Kasumi-1 (cell line): ENCODE measurements at places on chromosomes 13 and 19.

DNA sequence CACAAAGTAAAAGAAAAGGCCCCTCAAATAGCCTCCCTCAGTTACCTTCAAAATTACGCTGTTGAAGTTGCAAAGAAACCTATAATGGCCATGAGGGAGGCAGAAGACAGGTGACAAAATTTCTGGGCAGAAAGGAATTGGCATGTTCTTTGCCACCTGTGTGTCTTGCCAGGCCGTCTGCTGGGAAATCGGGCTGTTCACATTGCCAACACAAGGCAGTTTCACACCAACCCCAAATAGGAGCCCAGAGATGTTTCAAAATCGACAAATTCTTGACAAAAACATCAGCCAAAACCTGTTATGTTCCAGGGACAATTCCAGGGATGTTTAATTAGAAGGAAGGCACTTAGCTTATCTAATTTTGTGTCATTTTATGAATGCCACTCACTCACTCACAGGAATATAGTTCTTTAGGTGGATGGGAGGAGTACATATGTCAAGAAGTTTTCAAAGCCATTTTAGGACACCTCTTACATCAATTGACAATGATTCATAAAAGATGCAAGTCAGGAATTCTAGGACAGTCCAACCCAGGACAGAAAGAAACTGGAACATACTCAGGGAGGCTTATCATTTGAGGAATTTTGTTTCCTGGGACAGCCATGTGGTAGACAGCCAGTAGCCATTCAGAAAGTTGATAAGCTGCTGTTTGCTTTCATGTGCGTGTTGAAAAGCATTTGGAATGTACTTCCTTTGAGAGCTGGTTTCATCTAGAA lies 164.5 kb downstream of the RGCC start:
- DNase-seq: no peak

GRCh38 chr13:78121001-78121400 lies 202.4 kb upstream of the EDNRB start:
- no peak for DNase-seq

GRCh38 chr13:25353344-25353743 lies 18.4 kb upstream of the ATP8A2 start:
- no peak for DNase-seq

GRCh38 chr19:16889366-16889882 lies 625 bp downstream of the F2RL3 start:
- DNase-seq: no peak

DNA sequence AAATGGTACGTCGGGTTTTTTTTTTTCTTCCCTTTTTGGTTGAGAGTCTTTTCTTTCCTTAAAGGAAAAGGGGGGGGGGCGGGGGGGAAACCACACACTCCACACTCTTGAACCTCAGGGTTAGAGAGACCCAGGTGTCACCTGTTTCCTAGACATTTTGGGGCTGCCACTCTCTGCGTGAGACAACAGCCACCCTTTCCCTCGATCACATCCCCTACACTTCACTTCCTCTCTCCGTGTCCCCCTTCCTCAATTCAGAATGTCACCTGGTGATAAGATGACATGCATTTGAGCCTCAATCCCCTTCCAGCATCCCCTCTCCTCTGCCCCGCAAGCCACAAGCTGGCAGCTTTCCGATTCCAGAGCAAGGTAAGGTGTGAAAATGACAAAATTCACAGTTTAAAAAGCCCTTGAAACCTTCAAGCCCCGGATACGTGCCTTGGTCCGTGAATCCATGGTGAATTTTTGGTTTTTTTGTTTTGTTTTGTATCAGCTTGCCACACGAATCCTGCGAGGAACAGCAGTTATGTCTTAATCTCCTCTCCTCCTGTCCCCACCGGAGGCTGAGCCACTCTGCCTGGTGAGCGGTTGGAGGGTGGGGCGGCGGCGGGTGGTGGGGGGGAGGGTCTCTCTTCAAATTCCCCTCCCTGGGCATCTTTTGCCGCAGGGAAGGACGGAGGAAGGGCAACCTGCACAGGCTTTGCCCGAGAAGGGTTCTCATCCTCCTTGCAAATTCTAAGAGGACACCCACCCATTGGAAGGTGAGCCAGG lies 4.2 kb downstream of the PTPRS start:
- DNase-seq: no peak

DNA sequence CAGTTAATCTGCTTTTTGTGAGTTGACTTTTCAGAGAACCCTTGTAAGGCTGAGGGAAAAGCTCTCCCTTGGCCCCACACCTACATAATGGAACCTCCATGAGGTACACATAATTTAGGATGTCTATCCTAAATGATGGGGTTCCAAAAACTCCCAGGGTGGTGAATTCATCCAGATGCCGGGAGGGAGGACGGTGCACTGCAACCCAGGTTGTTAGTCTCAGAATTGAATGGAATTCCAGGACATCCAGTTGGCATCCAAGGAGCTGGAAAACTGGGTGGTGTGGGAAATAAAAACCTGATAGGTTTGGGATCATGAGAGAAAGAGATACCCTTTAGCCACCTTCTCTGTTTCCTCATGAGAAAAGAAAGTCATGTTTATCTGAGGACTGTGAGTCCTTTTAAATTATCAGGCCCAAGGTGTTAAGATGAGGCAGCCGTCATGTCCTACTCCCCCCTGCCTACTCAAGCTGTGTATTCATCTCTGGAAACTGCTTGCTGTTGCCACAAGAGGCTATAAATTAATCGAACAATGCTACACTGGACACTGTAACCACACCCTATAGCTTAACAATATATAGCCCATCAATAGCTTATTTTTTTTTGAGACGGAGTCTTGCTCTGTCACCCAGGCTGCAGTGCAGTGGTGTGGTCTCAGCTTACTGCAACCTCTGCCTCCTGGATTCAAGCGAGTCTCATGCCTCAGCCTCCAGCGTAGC lies 49.5 kb downstream of the C13orf46 start:
- DNase-seq: no peak

DNA sequence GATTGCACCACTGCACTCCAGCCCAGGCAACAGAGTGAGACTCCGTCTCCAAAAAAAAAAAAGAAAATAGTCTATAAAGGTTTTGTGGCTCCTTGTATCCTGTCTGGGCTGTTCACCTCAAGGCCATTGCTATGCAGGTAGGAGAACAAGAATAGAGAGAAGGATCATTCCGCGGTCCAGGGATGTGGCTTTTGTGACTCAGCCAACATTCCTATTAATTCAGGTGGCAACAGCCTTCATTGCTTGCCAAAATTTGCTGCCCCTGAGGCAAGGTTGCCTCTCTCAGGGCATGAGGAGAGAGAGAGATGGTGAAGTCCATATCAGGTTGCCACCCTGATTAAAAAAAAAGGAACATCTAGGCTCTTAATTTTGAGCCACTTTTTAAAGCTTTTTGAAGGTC lies 8.0 kb downstream of the ZNF551 start:
- no peak for DNase-seq

DNA sequence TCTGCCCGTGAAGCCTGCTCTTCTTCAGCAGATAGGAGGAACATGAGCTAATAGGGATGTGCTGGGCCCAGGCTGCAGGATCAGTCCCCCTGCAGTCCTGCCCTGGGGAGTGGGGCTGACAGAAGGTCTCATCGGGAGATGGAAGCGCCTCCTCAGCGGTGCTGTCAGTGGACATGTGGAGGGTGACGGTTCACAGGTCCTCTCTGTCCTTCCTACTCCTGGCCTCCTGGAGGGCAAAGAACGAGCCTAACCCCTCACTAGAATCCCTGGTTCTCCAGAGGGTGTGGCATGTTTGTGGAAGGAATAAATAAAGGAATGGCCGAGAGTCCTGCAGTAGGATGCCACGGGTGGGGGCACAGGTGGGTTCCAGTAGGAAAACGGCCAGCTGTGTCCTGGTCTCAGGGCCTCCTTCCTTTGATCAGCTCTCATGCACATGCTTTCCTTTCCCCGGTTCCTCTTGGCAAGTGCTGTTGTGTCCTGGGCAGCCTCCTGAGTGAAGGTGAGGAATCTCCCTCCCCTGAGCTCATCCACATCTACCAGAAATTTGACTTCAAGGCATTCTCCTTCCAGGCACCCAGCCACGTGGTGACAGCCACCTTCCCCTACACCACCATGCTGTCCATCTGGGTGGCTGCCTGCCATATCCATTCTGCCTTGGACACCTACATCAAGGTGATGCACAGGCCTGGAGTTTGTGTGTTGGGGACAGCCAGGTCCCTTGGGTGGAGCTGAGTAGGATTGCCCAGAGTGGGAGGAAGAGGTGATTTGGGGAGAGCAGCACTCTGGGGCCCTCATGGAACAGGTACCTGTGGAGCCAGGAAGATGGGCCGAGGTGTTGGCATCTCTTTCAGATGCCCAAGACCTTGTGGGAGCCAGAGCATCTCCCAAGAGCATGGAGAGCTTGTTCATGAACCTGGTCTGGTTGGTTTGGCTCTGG lies 28.6 kb upstream of the ZNF492 start:
- no peak for DNase-seq

- DNase-seq: no peak
Observed at GRCh38 chr19:13937479-13938300, 527 bp downstream of the PODNL1 start.

DNA sequence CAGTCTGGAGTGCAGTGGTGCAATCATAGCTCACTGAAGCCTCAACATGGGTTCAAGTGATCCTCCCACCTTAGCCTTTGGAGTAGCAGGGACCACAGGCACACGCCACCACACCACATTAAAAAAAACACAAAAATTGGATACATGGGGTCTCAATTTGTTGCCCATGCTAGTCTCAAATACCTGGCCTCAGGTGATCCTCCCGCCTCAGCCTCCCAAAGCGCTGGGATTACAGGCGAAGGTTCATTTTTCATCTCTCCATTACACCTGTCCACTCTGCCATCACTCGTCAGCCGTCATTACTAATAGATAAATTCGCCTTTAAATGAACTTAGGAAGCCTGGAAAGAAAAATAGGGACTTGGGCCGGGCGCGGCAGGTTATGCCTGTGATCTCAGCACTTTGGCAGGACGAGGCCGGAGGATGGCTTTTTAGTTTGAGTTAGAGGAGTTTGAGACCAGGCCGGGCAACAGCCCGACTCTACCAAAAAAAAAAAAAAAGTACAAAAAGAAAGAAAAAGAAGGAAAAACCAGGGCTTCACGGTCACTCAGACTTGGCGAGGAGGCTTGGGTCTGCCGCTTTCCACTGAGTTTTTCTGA lies 685 bp upstream of the SUPT5H start:
- DNase-seq: no peak

GRCh38 chr19:4636151-4636717 lies 3.1 kb upstream of the TNFAIP8L1 start:
- peak; percentile 45 for DNase-seq

GRCh38 chr13:40306817-40307216 lies 359.6 kb downstream of the FOXO1 start:
- no peak for DNase-seq

- DNase-seq: no peak
Observed at GRCh38 chr13:106492588-106493475, 42.6 kb downstream of the EFNB2 start.

DNA sequence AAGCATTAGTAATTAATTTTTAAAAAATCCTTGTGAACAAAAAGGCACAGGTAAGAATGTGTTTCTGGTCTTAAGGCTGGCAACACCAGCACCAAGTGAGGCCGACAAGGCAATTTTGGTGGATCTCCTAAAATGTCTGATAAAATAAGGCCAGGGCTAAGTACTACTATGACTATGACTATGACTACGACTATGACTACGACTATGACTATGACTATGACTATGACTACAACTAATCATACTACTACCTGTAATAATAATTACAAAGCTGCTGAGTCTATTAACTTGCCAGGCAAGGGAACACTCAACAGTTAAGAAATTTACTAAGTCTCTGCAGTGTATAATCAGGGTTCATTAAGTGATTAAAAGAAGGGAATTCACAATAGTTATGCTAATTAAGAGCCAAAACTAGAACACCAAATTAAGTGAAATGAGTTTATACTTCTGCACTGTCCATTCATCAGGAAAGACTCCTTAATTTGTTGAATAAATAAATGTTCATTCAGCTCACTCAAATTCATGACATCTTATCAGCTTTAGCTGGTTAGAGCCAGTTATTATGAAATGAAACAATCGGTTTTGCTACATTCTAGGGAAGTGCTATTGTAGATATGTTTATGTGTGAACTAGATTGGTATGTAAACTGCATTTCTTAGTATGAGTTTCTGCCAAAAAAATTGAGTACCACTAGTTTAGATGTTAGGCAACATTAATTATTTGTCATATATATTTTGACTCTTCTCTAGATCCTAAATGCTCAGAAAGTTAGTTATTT lies 1626.2 kb upstream of the PCDH20 start:
- DNase-seq: no peak

DNA sequence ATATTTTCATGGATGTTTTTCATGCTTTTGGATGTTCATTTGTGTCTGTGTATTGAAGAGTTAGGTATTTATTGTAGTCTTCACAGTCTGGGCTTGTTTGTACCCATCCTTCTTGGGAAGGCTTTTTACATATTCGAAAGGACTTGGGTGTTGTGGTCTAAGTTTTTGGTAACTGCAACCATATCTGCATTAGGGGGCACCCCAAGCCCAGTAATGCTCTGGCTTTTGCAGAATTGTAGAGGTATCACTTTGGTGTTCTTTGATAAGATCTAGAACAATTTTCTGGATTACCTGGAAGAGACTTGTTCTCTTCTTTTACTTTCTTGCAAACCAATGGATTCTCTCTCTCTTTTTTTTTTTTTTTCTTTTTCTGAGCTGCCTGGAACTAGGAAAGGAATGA lies 581.3 kb downstream of the DACH1 start:
- DNase-seq: no peak

DNA sequence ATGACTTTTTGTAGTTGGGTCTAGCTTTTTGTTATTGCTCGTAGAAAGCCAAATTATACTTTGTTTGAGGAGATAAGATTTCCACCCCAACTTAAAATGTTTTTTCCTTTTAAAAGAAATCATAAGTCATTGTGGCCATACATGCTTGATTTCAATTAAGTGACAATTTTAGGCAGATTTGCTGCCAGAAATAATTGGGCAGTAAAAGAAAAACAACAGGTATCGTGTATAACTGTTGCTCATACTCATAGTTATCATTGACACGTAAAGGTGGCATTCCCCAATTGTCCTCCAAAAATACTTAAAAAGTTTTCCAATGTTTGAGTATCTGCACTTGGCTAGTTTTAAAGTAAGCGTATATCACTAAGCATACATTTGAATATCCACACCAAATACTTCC lies 313.0 kb downstream of the TEX29 start:
- no peak for DNase-seq
